Cerebellar nuclear complex (tissue), 1 donor: ENCODE measurements at places on chromosomes 2 and 18.

DNA sequence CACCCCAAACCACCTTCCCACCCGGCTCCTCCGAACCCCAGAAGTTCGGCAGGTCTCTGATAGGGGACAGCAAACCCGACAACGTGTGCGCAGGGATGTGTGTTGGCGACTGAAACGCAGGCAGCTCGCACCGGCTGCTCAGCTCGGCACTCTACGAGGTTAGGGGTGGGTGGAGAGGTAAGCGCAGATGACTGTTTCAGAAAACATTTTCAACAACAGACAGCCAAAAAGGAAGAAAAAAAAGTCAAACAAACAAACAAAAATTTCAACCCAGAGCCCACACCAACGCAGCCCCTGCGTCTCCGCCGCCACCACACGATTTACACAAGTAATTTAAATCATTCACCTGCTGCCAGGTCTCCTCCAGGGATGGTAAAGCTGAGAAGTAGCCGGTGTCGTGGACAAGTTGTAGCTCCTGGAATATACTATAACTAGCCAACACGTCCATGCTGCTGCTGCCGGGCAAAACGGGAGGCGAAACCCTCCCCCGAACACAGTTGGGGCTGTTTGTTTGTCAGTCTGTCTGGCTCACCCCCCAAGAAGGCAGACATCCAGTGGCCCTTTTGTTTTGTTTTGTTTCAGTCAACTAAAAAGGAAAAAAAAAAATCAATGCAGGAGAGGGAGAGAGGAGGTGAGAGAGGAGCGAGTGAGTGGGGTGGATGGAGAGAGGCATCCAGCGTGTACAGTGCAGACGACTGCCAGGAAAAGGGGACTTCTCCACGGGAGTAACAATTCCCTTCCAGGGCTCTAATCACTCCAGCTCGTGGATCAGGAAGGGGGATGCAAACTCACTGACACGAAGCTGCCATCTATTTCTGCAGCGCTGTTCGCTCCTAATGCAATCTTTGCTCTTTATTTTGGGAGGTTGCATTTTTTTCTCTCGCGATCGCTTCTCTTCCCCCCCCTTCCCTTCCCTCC lies at the start of gene KLF7:
TSS of gene KLF7 (minus strand) at position 828 of the 918 bp plus-strand sequence. CDS start at position 448, 380 bp downstream.
- DNase-seq: peak; percentile 33

DNA sequence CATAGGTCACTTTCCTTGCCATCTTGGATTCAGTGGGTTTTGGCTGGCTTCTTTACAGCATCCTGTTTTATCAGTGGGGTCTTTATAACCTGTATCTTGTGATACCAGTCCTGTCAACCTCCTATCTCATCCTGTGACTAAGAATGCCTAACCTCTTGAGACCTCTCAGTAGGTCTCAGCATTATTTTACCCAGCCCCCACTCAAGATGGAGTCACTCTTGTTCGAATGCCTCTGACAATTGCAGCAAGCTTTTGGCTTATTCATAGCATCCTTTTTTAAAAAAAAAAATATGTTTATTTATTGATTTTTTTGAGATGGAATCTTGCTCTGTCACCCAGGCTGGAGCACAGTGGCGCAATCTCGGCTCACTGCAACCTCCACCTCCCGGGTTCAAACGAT lies 24.7 kb upstream of the IGFBP2 start:
- DNase-seq: no peak

GRCh38 chr2:235713189-235713588 lies 219.3 kb downstream of the AGAP1 start:
- DNase-seq: no peak

DNA sequence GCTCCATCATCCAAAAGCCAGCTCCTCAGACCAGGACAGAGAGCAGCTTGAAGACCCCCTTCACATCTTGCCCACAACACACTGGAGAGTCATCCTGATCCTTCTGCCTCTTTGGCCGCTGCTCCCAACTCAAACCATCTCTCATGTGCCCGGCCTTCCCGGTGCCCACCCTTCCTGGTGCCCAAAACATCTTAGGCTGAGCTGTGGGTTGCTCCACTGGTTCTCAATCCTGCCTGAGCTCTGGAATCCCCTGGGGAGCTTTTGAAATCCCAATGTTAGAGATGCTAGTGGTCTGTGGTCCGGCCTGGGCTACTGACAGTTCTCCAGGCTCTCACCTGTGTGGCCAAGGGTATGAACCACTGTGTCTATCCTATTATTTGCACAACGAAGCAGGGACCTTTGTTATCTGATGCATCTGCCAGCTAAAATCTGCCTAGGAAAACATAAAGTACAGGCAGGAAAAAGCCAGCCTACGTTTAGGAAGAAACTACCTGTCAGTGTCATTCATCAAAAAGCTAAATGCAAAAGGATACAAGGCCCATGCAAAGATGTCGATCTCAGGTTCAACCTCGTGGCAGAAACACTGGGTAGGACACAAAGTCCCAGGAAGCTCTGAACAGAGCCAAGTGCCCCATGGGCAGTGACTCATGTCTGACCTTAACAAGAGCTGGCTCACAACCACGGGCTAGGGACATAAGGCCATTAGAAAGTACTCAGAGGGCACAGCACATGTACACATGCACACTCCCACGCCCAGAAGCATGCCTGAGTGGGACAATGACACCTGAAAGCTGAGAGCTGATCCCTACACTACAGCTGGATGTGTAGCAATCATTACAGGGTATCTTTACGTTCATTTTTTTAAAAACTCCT lies 30.8 kb downstream of the TBC1D8 start:
- no peak for DNase-seq

GRCh38 chr2:190210471-190210870 lies 109.2 kb downstream of the HIBCH start:
- no peak for DNase-seq

GRCh38 chr2:188306271-188306670 lies 14.6 kb downstream of the GULP1 start:
- DNase-seq: no peak

GRCh38 chr2:176085861-176086771 lies 2.4 kb upstream of the EVX2 start:
- DNase-seq: no peak

- DNase-seq: no peak
These were observed 20.6 kb upstream of the ZNF804A start for GRCh38 chr2:184577743-184578142.
